Daoy (cell line): ENCODE measurements at places on chromosomes 6 and 20. TPM values are rescaled to one million over a fixed set of nuclear protein-coding genes. Genes with fewer than 3 reads are reported as not detected.

DNA sequence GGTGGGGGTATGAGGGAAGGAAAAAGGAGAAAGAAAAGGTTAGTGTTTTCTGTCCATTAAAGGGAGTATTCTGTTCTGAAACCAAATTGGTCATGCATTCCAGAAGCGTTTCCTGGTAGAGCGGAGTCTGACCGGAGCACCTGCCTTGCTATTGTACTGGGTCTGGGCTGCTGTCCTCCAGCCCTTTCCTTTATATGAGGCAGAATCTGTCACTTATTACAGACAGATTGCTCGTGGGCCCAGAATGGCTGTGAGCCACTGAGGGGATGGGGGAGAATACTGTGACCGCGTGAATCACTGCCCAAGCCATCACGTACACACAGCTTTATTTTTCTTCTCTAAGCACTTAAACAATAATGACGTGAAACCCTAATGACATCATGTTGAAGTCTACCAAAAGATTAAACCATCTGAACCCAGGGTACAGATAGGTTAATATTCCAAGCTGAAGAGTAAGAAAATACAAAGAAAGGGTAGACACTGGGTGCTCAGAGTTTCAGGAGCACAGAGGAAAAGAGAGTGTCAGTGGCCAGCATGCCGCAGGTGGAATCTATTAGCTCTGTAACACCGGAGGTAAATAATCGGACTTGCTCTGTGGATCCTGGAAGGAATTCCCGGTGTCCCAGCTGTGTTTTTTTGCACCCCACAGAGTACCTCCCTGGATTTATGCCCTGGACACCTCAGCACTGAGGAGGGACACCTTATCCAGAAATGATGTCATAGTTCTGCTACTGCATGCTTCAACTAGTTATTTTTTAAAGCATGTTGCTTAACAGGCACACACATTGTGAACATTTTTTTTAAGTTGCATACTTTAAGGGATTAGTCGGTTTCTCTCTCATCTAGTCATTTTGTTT lies 573.3 kb downstream of the PKHD1 start:
- no peak for DNase-seq

GRCh38 chr6:17204533-17204932 lies 76.6 kb upstream of the RBM24 start:
- DNase-seq: no peak

DNA sequence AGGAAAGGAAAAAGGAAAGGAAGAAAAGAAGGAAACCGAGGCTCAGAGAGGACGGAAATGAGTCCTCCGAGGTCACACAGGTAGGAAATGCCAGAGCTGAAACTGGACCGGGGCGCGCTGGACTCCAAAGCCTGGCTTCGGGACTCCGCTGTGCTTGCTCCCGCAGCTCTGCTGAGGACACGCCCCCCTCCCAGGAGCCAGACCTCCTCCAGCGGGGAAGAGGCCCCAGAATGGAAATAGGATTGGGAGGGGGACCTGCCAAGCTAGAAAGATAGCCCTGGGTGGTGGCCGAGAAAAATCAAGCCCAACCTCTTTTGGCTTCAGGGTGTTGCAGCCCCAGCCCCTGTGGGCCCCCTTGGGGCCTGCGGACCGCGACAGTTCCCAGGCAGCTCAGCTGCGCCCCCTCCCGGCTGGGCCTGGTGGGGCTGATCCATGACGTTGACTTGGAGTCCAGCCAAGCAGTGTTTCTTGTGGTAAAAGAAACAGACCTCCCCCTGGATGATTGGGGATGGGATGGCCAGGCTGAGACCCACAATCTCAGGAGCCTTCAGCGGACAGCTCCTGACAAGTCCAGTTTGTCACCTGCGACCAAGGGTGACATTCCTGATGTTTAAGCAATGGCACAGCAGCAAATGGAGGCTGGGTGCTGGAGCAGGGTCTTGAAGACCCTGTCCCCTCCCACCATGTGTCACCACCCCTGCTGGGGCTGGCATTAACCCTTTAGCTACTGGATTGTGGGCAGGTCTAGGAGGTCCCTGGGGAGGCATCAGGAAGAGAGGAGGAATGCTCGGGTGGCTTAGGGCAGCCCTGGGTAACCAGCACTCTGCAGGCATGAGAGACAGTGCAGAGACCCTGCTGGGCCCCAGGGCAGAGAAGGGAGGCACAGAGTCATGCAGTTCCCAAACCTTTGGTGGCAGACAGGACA lies 55.4 kb downstream of the RIPOR3 start:
- peak; percentile 79 for DNase-seq

- no peak for DNase-seq
Measured at GRCh38 chr6:138347864-138348263, 29.8 kb upstream of the SMIM28 start.

DNA sequence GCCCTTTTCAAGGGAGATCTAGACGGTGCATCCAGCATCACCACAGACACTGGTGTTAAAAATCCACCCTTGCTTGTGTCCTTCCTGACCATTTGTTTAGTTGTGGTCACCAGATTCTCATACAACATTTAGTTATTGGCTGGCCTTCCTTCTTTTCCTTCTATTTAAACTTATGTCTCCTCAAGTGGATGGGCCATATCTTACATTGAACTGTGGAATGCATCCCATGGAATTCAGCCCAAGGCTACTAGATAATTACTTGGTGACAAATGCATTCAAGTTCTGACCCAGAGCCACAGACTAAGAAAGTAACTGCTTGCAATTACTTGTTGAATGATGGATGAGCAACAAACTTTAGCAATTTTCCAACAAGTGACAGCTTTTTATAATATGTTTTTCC lies 198.9 kb upstream of the SSTR4 start:
- DNase-seq: peak; percentile 22

DNA sequence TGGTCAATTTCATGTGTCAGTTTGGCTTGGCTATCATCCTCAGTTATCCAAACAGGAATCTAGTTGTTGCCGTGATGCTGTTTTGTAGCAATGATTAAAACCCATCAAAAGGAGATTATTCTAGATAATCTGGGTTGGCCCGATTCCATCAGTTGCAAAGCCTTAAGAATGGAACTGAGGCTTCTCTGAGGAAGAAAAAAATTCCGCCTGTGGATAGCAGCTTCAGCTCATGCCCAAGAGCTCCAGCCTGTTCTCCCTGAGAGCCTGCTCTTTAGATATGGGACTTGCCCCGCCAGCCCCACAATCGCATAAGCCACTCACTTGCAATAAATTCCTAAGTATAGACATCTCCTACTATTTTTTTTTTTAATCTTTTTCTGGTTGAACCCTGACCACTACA lies 61.5 kb downstream of the SEL1L2 start:
- no peak for DNase-seq

DNA sequence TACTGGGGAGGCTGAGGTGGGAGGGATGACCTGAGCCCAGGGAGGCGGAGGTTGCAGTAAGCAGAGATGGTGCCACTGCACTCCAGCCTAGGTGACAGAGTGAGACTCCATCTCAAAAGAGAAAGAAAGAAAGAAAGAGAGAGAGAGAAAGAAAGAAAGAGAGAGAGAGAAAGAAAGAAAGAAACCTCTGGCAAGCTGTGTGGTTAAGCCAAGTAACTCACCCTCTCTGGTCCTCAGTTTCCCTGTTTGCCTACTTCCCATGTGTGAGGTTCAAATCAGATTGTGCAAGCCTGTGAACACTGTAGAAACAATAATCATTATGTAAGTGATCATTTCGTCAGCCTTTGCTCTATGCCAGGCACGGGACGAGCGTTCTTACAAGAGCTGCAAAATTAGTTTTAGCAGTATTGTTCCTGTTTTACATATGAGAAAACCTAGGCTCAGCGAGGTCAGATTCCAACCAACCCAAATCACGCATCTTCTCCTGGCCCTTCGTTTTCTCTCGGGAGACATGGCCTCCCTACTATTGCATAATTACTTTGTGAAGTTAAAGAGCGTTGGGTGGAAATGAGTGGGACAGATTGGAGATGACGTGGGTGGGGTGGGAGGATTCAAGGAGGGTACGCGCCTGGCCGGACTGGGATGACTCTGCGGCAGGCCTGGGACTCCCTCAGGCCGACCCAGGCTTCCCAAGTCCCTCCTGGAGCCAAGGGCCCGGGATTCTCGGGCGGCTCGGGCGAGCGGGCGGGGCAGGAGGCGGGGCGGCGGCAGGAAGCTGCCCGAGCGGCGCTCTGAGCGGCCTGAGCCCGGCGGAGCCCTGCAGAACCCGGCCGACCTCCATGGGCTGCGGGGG lies at the start of gene SNX21:
Gene SNX21, plus strand, starts transcription at position 770 of the 853 bp plus-strand sequence. CDS start 121 bp downstream, outside the sequence.
- peak; percentile 86 for DNase-seq

DNA sequence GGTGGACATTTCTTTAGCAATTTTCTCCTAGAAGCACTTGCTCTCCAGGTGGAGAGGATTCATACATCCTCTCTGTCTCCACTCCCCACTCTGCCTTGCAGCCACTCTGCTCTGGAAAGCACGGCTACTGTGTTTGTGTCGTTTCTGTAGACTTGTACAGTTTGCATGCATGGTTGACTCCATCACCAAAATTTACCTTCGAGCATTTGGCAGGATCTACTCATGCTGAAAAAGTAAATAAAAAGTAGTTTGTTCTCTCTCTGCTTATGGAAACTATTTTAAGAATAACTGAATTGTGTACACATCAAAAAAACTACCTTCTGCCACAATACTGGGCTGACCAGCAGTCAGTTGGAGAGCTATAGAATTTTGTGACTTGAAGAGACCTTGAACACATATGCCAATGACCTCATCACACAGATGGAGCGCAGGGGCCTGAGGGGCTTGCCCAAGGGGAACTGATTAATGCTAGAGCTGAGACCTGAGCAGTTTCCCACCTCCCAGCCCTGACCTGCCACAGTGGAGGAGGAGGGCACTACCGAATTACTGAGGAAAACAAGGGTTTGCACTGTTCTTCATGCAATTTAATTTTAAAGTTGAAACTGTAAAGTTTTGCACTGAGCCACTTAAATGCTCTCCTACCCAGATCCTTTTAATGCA lies 33.7 kb upstream of the FOXQ1 start:
- no peak for DNase-seq

- no peak for DNase-seq
Measured at GRCh38 chr20:47490795-47491194, 10.9 kb upstream of the NCOA3 start.

DNA sequence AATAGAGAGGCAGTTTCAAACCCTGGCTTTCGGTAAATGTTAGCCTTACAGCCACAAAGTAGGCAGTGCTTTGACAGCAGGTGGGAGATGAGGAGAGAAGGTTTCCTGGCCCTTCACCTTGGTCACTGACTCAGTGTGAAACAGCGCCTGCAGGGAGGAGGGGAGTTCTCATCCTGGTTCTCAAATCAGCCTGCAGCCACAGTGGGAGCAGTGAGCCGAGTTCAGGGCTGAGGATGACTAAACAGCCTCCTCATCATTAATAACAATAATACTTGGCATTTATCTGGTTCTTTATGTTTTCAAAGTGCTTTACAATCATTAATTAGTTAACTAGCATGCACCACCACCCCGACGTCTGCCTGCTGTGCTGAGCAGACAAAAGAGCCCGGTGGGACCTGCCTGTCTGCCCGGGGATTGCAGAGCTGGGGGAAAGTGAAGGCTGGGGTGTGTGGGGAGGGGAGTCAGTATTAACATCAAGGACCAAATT lies 59.6 kb downstream of the PRDM1 start:
- no peak for DNase-seq

- no peak for DNase-seq
Measured at GRCh38 chr6:74607934-74608333, 597.9 kb downstream of the COL12A1 start.

GRCh38 chr6:29628419-29629281 lies 4.3 kb downstream of the GABBR1 start:
- peak; percentile 95 for DNase-seq

DNA sequence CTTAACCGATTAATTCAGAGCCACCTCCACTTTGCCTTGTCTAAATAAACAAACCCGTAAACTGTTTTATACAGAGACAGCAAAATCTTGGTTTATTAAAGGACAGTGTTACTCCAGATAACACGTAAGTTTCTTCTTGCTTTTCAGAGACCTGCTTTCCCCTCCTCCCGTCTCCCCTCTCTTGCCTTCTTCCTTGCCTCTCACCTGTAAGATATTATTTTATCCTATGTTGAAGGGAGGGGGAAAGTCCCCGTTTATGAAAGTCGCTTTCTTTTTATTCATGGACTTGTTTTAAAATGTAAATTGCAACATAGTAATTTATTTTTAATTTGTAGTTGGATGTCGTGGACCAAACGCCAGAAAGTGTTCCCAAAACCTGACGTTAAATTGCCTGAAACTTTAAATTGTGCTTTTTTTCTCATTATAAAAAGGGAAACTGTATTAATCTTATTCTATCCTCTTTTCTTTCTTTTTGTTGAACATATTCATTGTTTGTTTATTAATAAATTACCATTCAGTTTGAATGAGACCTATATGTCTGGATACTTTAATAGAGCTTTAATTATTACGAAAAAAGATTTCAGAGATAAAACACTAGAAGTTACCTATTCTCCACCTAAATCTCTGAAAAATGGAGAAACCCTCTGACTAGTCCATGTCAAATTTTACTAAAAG lies 2.7 kb downstream of the FOXC1 start:
- DNase-seq: no peak

DNA sequence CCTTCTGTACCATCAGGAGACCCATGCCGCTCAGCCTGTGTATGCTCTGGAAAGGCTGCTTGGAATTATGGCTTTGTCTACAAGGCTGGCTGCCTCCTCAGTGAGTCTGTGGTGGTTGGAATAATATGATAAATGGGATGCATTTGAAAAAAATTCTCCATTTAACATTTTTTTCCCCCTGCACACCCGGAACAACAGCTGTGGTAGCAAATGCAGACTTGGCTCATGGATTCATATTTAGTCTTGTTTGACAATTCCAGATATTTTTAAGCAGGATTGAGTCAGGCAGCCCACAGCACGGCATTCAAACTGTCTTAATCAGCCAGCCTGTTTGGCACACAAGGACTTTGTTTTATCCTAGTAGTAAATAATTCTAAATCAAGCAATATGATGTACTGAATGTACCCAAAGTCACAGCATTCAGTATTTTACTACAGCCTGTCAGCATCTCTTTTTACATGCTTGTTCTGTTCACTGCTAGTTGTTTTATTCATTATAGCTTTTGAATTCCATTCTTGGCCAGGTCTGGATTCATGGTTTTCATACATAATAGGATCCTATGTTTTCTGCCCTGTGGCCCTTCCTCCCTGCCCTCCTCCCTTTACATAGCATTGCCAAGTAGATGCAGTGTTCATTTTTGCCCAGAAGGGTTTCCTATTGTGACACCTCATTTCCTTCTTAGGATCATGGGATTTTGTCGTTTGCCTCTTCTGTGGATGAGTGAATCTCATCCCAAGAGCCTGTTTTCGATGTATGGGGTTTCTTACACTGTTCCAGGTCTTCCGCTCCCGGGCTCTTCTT lies 68.1 kb downstream of the LRRC1 start:
- DNase-seq: peak; percentile 25

GRCh38 chr20:35600993-35601973 lies 14.3 kb upstream of the SPAG4 start:
- peak; percentile 73 for DNase-seq

DNA sequence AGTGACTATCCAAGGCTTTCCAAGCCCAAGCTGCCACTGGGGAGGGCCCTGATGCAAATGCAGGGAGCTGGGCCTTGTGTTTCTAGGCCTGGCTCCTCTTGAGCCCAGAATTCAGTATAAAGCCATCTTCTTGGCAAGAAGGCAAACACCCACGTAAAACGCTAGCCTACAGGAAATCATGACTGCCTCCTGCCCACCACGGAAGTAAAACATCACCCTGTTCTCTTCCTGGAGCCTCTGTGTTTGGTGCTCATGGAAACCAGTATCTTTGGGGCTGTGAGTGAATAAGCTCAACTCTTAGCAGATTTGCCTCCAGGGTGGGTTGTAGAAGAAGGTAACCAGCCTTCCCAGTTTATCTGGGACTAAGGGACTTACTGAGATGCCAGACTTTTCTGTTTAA lies 271.0 kb downstream of the ZNF217 start:
- peak; percentile 13 for DNase-seq

Gene SLC22A23
- total RNA-seq: 1.5 and 2.7 TPM in 2 replicates

Gene PXDC1
- total RNA-seq: 81.8 and 103 TPM in 2 replicates

Gene PSORS1C1
- total RNA-seq: 0.23 and 1.5 TPM in 2 replicates

Gene ZBTB12
- 7.5 and 9.8 TPM in 2 replicates for total RNA-seq

Gene HLA-C
- 431 and 475 TPM in 2 replicates for total RNA-seq

Gene FOXC1
- 5.9 and 7.0 TPM in 2 replicates for total RNA-seq

Gene FLRT3
- total RNA-seq: 0.23 and 0.74 TPM in 2 replicates

Gene TAB2
- total RNA-seq: 29.2 and 31.5 TPM in 2 replicates
